ENCODE measurements at places on chromosomes 6 and 20.

GRCh38 chr6:127924440-127924839 lies 23.6 kb upstream of the THEMIS start:
- no peak for DNase-seq

GRCh38 chr20:50286609-50287008 lies 96.0 kb downstream of the CEBPB start:
- DNase-seq, result peak; percentile 93

GRCh38 chr6:47379328-47379727 lies 69.6 kb upstream of the TNFRSF21 start:
- peak; percentile 66 for DNase-seq

- no peak for DNase-seq
Observed at GRCh38 chr6:149974825-149975224, 11.1 kb downstream of the ULBP1 start.

- DNase-seq, result no peak
Observed at GRCh38 chr6:120606743-120607142, 727.5 kb downstream of the TBC1D32 start.

DNA sequence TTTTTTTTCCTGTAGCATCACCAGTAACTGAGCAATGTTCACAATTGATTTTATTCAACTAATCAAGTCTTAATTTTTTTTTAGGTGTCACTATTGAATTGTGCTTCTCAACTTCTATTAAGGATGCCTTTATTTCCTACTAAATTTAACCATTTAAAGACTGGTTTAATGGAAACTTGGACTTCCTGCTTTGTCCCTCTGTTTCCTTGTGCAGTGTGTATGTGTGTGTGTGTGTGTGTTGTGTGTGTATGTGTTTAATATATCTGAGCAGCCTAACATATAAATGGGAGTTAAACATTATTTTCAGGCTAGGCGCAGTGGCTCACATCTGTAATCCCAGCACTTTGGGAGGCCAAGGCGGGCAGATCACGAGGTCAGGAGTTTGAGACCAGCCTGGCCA lies 1.8 kb downstream of the SERPINB6 start:
- no peak for DNase-seq

DNA sequence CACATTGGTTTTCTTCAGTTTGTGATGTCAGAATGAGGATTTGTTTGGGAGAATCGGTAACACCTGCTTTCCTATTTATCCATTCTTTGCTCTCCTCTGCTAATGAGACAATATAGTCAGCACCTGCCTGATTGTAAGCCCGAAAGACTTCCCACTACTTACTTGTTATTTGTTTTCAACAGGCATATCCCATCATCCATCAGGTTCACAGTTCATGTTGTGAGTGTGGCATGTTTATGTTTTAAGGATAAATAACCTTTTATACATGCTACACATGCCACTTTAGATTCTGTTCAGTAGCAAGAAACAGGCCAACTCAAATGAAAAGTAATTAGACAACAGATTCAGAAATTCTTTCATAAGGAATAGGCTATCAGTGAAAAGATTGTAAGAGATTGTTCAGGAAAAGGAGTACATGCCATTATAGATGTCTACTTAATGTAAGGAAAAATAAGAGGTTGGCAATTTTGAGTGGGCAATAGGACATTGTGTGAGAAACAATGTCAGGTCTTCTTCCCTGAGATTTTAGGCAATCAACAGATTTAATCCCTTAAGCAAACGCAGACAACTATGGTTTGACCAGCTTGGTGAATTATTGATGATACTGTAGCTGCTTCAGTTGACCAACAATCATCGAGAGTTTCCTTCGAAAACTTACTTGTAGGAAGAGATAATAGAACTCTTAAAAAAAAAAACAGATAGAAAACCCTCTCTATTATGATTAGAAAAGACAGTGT lies 7.9 kb upstream of the GPRC6A start:
- DNase-seq, result no peak

DNA sequence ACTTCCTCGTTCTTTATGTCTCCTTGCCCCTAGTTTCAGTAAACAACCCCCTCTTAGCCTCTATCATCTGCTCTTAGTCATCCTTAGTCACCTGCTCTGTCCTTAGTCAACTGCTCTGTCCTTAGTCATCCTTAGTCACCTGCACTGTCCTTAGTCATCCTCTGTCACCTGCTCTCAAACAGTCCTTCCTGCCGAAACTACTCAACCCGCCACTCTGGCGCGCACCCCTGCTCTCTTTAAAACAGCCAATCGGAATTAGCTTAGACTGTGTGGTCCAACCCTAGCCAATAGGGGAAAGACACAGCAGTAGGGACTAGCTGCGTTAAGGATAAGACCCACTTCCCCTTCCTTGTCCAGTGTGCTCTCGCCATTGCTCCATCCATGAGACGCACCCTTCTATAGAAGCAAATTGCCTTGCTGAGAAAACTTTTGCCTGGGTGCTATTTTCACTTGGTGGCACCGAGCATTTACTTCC lies 73.9 kb downstream of the BACH2 start:
- no peak for DNase-seq

DNA sequence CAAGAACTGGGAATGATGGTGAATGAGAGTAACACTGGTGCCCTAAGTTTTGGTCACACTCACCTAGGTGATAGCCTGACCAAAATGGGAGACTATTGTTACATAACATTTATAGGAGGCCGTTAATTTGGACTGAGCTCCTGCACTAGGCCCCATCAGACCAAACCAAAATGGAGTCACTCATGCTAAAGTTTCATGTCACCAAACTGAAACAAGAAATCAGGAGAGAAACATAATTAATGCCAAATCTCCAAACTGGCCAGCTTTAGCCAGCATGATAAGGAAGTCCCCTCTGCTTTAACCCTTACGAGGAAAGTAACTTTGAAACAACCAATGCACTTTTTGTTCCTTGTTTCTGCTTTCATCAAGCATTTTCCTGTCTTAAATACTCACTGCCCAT lies 110.9 kb upstream of the SLC22A16 start:
- no peak for DNase-seq

GRCh38 chr20:17613328-17614175 lies 43.7 kb downstream of the DSTN start:
- DNase-seq, result no peak

GRCh38 chr20:50397058-50397457 lies 113.1 kb upstream of the PTPN1 start:
- no peak for DNase-seq

DNA sequence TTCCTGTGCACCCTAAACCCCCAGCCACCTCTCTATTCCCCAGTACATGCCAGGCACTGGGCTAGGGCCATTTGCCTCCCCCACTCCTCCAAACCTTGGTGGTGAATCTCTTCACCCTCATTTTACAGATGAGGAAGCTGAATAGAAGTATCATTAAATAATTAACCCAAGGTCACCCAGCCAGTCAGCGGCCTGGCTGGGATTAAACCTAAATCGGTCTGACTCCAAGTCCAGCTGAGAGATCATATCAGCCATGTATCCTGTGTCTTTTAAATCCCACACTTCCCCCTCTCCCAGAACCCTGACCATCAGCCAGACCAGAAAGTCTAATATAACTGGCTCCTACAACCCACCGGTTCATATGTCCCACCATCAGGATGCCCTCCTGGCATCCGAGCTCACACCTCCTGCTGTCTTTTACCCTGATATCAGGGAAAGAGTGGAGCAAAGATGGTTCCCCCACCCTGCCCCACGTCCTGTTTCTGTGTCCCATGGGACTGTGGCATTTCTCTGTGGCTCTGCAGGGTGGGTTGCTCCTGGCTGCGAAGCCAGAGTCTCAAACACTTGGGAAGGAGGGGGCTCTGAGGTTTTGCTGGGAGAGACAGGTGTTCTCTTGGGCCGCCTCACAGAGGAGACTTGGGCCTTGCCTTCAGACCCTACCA lies 145.3 kb downstream of the VEGFA start:
- no peak for DNase-seq

GRCh38 chr6:70864401-70864800 lies 92.5 kb downstream of the B3GAT2 start:
- DNase-seq, result no peak

DNA sequence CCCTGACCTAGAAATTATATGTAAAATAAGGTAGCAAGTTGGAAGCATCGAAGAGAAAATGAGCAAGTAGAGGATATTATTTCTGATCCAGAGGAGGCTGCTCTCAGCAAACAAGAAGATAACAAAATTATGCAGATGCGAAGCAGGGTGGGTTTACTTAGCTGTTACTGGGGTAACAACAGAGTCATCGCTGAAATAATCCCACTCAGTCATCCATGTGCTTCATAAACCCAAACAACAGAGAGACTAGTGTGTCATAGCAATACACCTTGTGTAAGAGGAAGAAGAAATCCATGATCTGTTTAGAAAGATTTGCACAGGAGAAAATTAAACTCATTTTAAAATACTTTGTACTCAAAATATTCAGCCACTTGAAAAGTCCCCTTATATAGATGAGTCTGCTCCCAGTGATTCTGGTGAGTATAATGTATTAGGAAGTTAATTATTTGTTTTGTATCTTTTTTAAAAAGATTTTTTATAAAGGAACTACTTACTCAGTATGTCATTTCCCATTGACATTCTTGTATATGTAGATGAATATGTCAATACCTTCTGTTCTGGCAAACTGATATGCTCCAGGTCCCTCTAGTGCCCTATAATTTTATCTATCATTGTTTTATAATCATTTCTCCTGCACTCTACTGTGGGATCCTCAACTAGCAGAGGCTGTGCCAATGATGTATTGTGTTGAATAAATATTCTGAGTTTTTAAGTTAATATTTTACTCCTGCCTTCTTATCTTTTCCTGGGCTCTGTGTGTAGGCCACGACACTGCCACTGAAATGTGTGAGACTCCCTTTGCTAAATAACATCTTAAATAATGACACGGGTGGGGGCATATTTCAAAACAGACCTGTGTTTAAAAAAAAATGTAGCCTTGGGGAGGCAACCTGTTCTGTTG lies 8.6 kb upstream of the HIVEP2 start:
- no peak for DNase-seq

DNA sequence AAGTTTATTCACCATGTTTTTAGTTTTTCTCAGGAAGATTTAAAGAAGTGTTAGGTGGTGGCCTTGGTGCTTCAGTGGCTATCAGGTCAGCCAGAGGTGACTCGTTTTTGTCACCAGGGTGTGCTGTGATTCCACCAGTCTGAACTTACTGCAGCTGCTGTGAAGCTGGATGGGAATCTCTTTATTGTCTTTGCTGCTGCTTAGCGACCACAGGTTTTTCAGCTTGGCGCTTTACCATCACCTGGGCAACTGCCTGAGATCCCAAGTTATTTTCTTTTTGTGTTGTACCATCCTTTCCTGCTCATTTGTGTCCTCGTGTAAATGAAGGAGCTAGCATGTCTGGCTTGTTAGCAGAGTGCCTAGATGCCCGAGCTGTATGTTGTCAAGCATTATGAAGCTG lies 146.9 kb downstream of the MACROD2 start:
- DNase-seq, result peak; percentile 8

DNA sequence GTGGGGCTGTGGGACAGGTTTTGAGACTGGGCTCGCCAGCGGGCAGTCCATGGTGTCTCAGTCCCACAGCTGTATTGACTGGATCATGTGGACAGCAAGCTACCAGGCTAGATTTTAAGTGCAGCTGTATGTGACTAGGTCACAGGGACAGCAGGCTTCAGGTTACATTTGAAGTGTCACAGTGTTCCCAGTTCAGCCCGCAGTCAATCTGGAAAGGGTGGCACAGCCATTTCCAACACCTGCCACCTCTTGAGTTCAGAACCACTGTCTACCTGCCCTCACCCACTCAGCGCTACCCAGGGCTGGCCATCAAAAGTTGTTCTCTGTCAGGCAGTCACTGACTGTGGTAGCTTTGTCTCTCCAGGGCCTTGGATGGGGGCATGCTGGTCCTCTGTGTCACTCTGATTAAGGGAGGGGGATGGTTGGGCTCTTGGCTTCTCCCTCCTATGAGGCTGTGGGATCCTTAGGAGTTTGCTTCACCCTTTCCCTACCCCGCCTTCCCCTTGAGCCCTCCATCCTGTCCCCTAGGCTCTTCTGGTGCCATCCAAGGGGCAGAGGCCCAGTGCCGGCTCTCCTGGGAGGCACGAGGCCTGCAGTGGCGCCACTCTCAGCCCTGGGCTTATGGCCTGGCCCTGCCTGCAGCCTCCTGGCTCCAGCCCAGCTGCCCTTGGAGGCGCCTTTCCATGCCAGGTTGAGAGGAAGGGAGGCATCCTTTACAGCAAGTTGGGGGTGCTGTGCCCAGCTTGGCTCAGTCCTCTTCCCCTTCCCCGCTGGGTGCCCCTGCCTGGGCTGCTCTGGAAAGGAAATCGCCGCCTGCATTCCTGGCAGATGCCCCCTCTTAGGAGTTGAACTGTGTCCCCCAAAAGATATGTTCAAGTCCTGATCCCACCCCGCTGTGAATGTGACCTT lies 44.9 kb downstream of the PNLDC1 start:
- no peak for DNase-seq

DNA sequence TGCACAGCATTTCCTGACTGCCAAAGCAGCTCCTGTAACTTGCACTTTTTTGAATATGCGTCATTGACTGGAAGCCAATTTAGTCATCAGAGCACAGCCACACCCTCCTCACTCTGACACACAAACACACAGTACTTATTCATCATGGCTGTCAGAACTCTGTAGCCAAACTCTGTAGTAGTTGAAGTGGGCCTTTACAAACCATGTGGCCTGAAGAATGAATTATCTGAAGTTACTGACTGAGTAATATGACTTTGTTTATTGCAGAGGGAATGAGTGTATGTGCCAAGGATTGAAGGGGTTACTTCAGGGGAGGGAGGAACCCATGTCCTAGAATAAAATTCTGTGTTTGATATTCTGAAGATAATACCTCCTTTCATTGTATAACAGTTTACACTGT lies 102.7 kb downstream of the FIG4 start:
- peak; percentile 95 for DNase-seq

DNA sequence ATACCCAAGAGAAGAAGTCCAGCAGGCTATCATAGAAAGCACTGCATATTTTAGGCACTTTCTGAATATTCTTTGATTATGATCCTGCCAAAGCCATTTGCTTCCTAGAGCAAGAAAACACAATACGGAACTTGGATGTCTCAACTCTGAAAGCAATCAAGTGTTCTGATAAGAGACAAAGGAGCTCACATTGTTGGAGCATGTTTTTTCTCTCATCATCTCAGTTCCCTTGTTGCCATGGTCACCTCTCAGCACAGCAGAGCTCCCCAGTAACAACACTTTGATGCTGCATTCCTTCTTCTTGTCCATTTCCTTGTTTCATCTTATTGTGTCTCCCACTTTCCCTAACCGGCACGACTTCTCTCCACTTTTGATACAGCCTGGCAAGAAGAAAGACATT lies 168.7 kb upstream of the FUT9 start:
- no peak for DNase-seq

DNA sequence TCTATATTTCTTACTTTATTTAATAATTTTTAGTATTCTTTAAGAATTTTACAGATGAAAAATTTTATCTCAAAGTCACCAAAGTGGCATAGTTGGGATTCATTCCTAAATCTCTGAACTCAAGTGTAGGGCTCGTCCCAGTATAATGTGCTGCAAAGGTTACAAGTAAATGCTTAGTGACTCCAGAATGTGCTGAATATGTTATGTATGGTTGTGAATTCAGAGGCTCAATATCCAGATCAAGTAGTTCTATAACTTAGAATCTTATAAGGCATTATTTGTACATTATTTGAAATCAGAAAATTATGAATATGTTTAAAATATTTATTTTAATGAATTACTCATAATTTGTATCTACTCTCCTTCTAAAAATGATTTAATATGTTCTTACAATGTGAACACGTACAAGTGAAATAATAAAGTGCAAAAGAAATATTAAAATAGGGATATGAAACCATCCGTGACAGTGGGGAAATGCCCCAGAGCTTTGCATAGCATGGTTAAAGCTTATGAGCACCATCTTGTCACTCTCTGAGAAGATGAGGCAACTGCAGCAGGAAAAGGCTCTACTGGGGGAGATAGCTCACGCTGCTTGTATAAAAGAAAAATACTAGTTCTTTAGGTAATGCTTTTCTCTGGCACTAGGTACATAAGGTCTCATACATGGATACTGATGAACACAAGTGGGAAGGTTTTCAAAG lies 259.0 kb downstream of the FOXC1 start:
- no peak for DNase-seq
